ENCODE measurements at places on chromosomes 6 and 20.

DNA sequence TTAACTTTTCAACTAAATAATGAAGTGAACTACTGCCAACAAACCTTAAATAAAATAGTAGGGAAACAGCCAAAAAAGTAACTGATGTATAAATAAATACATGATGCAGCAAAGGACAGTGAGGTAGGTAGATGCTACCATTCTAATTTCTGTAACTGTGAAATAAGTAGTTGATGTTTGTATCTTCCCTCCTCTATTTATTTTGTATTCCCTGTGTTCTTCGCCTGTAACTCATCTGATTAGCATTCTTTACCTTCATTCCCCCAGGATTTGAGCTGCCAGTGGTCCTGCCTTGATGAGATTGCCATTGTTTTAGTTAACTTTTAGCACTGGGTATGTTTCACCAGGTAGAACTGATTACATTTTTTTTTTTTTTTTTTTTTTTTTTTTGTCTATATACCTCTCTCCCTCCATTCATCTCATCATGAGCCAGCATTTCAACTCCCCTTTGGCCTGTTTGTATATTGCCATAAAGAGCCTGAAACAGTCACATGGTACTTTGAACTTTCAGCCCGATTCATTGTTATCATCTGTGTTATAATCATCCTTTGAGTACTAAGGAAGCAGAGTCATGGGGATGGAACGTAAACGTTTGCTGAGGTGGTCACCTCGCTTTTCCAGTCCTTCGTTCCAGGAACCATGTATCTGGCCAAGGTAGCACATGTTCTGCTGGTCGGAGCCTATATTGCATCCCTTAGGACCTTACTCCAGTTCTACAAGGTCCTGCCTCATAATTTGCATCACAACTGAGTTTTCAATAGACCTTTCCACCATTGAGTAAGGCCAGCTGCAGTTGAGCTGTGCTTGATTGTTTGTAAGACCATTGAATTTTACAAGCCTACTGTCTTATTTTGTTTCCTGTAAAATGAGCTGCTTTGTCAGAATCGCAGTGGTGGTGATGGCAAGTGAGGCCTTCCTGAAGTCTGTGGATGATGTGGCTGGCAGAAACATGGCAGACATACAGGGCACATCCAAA lies 107.6 kb downstream of the JAG1 start:
- no peak for DNase-seq

GRCh38 chr20:58131551-58132142 lies 96.8 kb downstream of the ANKRD60 start:
- DNase-seq: peak; percentile 76

GRCh38 chr6:26105109-26105730 lies 18.0 kb downstream of the HFE start:
- DNase-seq: no peak

DNA sequence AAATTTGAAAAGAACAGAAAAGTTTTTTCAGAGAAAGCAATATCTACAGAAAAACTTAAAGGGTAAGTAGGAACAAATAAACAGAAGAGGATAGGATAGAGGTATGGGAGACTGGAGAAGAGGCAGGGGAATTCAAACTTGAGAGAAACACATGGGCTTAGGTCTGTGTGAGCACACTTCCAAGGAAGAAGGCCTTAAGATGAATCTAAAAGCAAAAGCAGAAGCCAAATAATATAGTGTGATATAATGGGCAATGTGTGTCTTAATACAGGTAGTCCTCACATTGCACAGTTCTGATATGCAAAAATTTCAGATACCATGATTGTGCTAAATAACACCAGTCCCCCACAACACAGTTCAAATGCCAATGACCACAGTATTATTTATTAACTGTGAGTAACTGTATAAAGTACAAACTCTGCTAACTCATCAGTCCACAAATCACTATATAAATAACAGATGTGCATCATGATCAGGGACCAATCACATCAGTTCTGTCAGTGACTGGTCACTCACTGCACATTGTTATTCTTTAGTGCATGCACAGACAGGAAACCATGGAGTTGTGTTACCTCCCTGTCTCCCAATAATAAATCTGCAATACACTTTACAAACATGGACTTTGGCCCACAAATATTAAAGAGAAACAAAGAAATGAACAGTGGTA lies 18.6 kb downstream of the SNX14 start:
- peak; percentile 31 for DNase-seq

- no peak for DNase-seq
These were observed 55.7 kb upstream of the PREP start for GRCh38 chr6:105458551-105458950.

- no peak for DNase-seq
These were observed 46.8 kb upstream of the RNF146 start for GRCh38 chr6:127219869-127220268.

DNA sequence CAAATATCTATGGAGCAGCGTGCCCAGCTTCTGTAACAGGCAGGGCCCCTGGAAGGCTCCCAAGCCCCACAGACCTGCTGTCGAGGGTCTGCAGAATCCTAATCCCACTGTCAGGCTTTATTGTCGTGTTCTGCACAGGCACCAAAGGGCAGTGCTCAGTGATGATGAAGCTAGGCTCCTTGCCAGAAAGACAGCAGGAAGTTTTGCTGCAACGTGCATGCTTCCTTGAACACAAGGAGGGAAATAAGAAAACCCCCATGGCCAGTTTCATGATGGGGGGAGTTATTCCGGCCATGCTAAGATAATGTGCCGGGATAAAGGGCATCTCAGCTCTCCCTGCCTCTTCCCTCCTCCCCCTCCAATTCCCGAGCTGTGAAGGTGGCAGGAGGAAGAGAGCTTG lies 109.4 kb upstream of the KCNG1 start:
- DNase-seq: no peak

GRCh38 chr20:21151791-21152190 lies 25.9 kb downstream of the KIZ start:
- DNase-seq: no peak

DNA sequence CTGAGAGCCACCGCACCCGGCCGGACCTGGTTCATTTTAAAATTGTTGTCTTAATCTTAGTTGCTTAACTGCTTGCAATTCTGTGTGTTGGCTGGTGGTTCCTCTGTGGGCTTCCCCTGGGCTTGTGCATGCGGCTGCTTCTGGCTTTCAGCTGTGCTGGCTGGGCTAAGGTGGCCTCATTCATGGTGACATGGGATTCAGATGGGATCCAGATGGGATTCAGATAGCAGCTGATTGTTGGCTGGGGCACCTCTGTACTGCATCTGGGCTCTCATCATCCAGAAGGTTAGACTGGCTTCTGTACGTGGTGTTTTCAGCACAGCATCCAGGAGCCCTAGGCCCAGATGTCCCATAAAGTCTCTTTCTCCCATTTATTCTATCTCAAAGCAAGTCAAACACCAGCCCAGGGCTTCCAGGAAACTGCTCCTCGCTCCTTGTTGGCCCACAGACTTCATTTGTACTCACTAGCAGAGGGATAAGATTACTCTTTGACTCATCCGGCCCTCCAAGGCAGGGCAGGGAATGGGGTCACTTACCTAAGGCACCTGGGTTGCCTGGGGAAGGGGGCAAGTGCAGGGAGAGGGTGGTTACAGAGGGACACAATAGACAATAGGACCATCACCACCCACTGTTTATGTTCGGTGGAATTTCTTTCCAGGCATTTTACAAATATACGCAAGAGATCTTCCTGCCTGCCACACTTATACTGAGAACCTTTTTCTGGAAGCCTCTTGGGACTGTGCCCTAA lies 10.2 kb upstream of the PEDS1 start:
- DNase-seq: peak; percentile 57

GRCh38 chr6:3294396-3294795 lies 35.6 kb downstream of the PSMG4 start:
- DNase-seq: no peak

GRCh38 chr6:46215213-46215612 lies 44.4 kb upstream of the ENPP5 start:
- DNase-seq: no peak

DNA sequence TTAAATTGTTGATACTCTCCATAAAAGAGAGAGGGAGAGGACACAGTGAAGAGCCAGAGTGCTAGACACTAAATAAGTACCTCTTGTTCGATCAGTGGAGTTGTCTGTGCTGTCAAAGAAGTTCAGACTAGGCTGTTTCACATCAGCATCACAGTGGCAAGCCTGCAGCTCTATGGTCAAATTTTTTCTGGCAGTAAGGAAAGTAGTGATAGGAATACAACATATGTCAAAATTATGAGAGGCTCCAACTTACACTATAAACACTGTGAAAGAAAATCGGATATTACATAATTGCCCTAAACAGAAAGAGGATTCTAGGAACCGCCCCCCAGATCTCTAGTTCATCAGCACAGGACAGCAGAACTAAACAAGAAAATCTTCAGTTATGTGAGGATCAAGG lies 23.1 kb downstream of the DNAH8 start:
- no peak for DNase-seq

- DNase-seq: no peak
These were observed 77.7 kb upstream of the CLDN20 start for GRCh38 chr6:155186052-155186658.

DNA sequence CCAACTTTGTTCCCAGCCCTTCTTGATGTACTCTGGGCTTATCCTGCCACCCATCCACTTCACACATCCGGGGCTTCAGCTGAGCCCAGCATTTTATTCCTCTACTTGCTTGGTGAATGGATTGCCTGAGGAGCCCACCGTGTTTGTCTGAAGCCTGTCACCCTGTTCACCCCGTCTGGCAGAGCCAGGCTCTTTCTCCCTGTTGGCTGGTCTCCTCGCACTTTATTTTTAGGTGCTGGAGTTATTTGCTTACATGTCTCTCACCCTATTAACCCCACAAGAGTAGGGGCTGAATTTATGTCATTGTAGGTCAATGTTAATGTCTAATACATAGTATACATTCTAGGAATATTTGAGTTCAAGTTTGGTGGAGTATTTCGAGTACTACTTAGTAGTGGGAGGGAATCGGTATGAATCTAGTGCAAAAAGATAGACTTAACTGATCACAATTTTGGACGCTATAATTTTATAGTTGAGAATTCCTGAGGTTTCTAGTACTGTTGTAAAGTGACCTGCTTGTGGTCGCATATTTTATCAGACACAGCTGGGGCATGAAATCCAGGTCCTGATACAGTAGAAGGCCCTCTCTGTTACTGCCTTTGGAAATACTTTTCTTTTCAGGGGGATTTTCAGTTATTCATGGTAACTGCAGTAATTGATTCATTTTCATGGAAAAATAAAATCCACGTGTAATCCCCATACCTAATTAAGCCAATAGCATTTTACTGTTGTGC lies 10.8 kb downstream of the JARID2 start:
- DNase-seq: no peak

GRCh38 chr6:113642714-113643406 lies 214.3 kb upstream of the MARCKS start:
- no peak for DNase-seq

- no peak for DNase-seq
These were observed 19.2 kb upstream of the LMBRD1 start for GRCh38 chr6:69816026-69816425.

DNA sequence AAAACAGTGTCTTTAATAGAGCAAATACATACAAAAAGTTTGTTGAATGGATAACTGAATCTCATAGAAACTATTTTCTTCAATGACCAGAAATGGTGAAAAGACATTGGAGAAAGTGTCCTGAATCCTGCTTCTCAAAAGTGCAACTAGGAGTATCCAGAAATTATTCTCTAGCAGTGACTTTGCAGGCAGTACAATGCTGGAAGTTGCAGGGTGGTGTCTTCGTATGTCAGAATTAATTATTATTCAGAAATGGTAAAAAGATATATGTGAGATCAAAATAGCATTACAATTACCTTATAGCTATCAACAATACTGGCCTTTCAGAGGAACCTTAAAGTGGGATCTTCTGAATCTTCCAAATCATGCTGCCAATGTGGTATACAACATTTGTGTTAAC lies 10.0 kb downstream of the FRK start:
- no peak for DNase-seq

DNA sequence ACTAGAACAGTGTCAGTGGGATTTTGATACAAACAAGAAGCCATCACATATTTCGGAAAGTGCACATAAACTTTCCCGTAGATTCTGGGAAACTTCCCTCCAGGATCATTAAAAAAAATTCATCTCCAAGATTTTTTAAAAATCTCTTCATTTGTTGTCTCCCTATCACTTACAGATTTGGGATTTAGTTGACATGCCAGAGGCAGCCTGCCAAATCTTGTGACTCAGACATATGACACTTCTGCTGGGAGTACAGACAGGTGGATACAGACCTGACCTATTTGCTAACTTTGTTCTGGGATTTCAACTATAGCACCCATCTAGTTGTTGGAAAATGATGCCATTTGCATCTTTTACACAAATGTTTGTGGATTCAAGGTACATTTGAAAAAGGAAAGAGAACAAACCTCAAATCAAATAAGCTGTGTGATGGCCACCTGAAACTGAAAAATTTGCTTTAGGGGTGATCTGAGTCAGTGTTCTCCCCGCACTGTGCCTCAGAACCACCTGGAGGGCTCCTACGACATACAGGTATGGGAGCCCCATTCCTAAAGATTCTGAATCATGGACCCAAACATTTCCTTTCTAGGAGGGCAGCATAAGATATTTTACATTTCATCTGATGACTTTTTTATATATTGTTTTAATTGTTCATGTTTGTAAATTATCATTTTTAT lies 21.9 kb upstream of the CD2AP start:
- DNase-seq: no peak

DNA sequence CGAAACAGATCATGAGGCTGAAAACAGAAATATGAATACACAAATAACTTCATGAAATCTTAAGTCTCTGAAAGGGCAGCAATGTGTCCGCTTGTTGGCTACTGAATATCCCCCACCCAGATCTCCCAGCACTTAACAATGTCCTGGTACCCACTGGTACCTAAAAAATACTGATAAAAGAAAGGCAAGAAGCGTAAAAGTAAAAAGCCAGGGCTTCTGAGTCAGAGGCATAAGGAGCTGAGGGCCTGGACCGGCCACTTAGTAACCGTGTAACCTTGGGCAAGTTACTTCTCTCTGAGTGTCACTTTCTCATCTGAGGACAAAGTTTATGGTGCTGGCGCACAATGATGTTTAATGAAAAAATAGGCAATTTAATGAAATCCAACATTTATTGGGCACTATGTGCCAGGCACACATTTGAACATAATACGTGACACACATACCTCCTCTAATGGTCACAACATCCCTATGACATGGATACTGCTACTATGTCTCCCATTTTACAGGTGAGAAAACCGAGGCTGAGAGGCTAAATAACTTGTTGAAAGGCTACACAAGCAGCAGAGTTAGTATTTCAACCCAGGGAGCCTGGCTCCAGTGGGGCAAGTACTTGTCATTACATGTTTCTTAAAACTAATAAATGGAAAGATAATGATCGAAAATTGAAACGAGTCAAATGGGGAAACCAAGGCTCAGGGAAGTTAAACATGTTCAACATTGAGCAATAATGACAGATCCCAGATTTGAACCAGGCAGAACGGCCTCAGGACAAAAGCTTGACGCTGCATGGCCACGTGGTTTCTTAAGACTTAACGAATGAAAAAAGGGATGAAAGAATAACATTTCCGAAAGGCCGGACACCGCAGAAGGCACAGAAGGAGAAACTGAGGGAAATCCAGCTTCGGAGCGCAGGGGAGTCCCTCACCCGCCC lies 828 bp downstream of the TP53RK start:
- DNase-seq: no peak

GRCh38 chr6:1592852-1593251 lies 16.9 kb upstream of the FOXC1 start:
- no peak for DNase-seq
